ENCODE measurements at places on chromosomes 5 and 9. TPM values are rescaled to one million over a fixed set of nuclear protein-coding genes. Genes with fewer than 3 reads are reported as not detected.

GRCh38 chr5:43020399-43020746 is 19.7 kb downstream of the ANXA2R start:
- H3K4me1 ChIP-seq: peaks cover 31% of the 10 kb centered on the region
- no peaks in the 10 kb centered on the region for H3K36me3 ChIP-seq
- H3K4me3 ChIP-seq: peak overlapping the region; percentile 65
- no peak for DNase-seq
- H3K27me3 ChIP-seq: no peaks in the 10 kb centered on the region

The ANKRD34B gene
- total RNA-seq: 0.10 TPM

DNA sequence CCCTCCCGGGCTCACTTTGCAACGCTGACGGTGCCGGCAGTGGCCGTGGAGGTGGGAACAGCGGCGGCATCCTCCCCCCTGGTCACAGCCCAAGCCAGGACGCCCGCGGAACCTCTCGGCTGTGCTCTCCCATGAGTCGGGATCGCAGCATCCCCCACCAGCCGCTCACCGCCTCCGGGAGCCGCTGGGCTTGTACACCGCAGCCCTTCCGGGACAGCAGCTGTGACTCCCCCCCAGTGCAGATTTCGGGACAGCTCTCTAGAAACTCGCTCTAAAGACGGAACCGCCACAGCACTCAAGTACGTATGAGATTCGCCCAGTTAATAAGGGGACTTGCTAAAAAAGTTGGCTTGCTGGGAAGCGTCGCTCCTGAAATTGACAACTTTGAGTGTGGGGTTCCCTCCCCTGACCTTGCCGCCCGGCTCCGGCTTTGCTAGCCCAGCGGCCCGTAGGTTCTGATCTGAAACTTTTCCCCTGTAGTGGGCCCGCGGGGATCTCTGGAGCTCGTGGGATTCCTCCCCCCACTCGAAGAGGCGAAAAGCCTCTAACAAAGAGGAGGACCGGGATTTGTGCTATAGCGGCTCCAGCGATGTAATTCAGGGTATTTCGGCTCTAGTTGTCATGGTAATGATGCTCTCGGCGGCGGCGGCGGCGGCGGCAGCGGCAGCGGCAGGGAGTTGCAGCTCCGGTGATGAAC is 572 bp downstream of the NR4A3 start:
- DNase-seq: no peak
- H3K4me1 ChIP-seq: no peaks in the 10 kb centered on the region
- no peaks in the 10 kb centered on the region for H3K27me3 ChIP-seq
- no peaks in the 10 kb centered on the region for H3K36me3 ChIP-seq
- peak overlapping the region; percentile 56 for H3K4me3 ChIP-seq

GRCh38 chr5:1873243-1873959 is 9.3 kb downstream of the IRX4 start:
- no peak overlapping the region for H3K4me3 ChIP-seq
- DNase-seq: no peak
- H3K27me3 ChIP-seq: peaks cover 2% of the 10 kb centered on the region

- H3K4me3 ChIP-seq: no peak overlapping the region
- DNase-seq: no peak
- no peaks in the 10 kb centered on the region for H3K27me3 ChIP-seq
- no peaks in the 10 kb centered on the region for H3K36me3 ChIP-seq
- H3K27ac ChIP-seq: no peak overlapping the region
These were observed 193.6 kb upstream of the SMC2 start for GRCh38 chr9:103900466-103900865.

The FAM151B gene
- 2.8 TPM for total RNA-seq

GRCh38 chr9:89549031-89549644 is 51.2 kb upstream of the SEMA4D start:
- H3K4me1 ChIP-seq: no peaks in the 10 kb centered on the region
- H3K27me3 ChIP-seq: no peaks in the 10 kb centered on the region
- H3K27ac ChIP-seq: no peak overlapping the region
- H3K4me3 ChIP-seq: no peak overlapping the region
- H3K36me3 ChIP-seq: no peaks in the 10 kb centered on the region
- peak; percentile 28 for DNase-seq

The SETX gene
- 28.1 TPM for total RNA-seq

DNA sequence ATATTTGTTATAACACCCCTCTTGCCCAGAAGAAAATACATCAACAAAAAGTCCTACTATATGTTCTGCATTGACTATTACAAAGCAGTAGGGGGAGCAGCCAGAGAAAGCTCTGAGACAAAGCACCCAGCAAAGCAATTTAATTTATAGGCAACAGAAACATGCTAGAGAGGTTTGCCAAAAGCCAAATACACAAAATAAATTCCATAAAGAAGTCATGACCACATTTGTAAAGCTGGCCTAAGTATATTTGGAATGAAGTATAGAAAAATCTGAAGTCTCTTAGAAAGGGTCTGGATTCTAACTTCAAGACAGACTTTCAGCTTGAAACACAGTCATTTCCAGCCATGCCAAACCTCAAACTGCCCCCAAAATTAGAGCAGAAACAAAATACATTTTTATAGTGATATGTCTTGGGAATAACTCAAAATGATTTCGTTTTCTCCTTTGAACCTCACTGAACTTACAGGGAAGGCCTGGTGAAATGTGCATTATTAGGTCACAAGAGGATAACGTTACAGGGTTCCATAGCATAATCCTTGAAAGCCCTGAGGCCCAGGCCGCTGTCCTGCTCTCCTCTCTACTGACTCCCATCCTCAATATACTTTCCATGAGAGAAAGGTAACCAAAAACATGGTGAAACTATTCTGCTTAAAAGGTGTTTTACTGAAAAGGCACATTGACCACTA is 451.8 kb downstream of the RAB3C start:
- no peak overlapping the region for H3K27ac ChIP-seq
- peaks cover 11% of the 10 kb centered on the region for H3K27me3 ChIP-seq
- H3K36me3 ChIP-seq: no peaks in the 10 kb centered on the region
- DNase-seq: no peak

GRCh38 chr5:14445013-14445412 is 136.6 kb upstream of the OTULINL start:
- H3K27me3 ChIP-seq: no peaks in the 10 kb centered on the region
- no peak overlapping the region for H3K27ac ChIP-seq
- peaks cover 26% of the 10 kb centered on the region for H3K4me1 ChIP-seq
- DNase-seq: no peak

DNA sequence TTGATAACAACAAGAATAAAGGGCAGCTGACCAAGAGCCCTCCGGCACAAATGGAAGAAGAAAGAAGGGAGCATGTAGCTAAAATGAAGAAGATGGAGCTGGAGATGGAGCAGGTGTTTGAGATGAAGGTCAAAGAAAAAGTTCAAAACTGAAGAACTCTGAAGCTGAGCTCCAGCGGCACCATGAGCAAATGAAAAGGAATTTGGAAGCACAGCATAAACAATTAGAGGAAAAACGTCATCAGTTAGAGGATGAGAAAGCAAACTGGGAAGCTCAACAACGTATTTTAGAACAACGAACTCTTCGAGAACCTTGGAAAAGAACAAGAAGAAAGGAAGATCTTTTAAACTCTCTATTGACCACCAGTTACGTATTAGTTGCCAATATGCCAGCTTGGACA is 100.9 kb downstream of the GABBR2 start:
- no peak overlapping the region for H3K4me3 ChIP-seq
- no peaks in the 10 kb centered on the region for H3K4me1 ChIP-seq
- no peaks in the 10 kb centered on the region for H3K27me3 ChIP-seq
- no peak overlapping the region for H3K27ac ChIP-seq

DNA sequence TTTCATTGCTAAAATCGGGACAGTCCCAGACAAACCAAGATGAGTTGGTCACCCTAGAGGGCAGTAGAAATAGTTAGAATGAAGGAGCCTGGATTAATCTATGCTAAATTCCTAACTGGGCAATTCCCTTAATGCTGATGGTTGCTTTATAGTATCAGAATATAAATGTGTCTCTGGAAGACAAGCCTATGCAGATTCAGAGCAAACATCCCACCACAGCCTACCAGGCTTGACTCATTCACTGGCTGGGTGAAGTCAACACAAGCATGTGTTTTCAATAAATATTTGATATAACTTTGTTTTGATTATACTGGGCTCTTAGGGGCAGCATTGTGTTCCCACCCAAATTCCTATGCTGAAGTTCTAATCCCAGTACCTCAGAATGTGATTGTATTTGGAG is 79.3 kb downstream of the RMI1 start:
- H3K4me3 ChIP-seq: no peak overlapping the region
- no peaks in the 10 kb centered on the region for H3K4me1 ChIP-seq
- peaks cover 2% of the 10 kb centered on the region for H3K27me3 ChIP-seq
- no peak for DNase-seq

DNA sequence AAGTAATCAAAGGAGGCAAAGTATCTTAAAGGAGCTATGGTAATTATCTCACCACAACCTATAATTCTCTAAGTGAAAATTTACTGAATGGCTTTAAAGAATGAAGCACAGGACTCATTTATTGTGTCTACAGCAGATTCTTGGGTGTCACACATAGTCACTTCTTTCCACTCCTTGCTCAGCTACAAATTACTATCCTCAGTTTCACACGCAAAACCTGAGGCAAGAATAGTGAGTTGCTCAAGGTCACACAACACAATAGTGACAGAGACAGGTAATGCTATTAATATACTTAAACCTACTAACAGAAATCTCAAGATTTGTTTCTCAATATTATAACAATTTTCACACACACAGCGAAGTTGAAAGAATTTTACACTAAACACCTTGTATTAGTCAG is 120.9 kb upstream of the STK32A start:
- H3K27me3 ChIP-seq: no peaks in the 10 kb centered on the region
- no peaks in the 10 kb centered on the region for H3K4me1 ChIP-seq
- H3K27ac ChIP-seq: no peak overlapping the region
- no peak for DNase-seq

- DNase-seq: no peak
- no peaks in the 10 kb centered on the region for H3K27me3 ChIP-seq
- H3K27ac ChIP-seq: no peak overlapping the region
- H3K36me3 ChIP-seq: no peaks in the 10 kb centered on the region
These were observed 4.1 kb downstream of the FAM78A start for GRCh38 chr9:131272212-131272611.

DNA sequence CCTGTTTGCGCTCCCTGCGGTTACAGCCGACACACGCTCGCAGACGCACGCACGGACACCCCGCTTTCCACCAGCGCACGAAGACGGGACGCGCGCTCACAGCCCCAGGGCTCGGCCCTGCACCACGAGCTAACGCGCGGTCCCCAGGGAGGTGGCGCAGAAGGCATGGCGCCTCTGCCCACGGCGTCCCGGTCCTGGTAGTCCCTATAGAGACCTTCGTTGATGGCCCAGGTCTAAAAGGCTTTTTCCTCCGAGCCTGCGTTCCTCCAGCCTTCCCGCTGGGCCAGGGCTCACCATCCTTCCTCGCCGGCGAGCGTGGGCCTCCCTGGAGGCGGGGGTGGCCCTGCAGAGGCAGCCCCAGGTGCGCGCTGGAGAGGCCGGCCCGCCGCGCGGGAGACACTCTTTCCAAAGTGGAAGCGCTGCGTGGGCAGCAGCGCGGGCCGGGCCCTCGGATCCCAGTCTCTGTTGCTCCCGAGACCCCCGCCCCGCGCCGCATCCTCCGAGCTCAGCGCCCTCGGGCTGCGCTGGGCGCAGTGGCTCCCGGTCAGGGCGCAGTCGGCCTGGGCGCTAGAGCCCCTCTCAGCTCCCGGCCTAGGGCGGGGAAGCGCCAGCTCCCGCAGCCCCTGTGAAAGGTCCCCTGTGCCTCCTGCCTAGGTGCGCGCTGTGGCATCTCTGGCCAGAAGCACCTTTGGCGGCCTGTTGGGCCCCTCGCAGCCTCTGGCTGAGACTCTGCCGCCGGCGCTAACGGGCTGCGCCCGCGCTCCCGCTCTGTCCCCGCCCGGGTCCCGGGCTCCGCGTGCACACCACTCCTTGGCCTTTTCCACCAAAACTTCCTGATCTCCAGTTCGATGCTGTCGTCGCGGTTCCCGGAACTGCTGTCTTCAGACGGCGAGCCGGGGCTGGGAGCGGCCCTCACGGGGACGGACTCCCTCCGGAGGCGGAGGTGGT is 31.9 kb upstream of the FANCC start:
- DNase-seq: no peak
- no peaks in the 10 kb centered on the region for H3K27me3 ChIP-seq
- peak overlapping the region; percentile 36 for H3K4me3 ChIP-seq
- H3K27ac ChIP-seq: no peak overlapping the region

GRCh38 chr9:110671849-110672248 is 3.3 kb downstream of the MUSK start:
- H3K4me1 ChIP-seq: no peaks in the 10 kb centered on the region
- no peak overlapping the region for H3K27ac ChIP-seq
- H3K27me3 ChIP-seq: no peaks in the 10 kb centered on the region
- no peak overlapping the region for H3K4me3 ChIP-seq
- DNase-seq: no peak

DNA sequence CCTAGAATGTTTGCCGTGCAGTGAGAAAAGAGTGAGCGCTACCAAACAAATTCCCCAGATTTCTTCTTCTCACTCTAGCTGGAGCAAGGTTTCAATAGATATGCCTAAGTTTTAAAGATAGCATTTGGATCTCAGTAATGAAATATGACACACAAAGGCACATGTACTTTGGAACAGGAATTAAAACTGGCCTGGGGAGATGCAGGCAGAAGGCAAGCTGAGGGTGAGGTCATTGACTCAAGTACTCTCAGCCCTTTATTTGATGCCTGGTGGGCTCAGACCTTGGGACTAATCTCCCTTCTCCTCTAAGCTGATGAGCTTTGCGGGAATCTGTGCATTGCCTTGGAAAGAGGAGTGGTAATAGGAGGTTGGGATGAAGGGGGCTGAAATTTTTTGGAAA is 323.3 kb upstream of the SLC30A5 start:
- no peak overlapping the region for H3K27ac ChIP-seq
- H3K4me1 ChIP-seq: no peaks in the 10 kb centered on the region
- H3K36me3 ChIP-seq: no peaks in the 10 kb centered on the region
- H3K4me3 ChIP-seq: no peak overlapping the region
- no peaks in the 10 kb centered on the region for H3K27me3 ChIP-seq

DNA sequence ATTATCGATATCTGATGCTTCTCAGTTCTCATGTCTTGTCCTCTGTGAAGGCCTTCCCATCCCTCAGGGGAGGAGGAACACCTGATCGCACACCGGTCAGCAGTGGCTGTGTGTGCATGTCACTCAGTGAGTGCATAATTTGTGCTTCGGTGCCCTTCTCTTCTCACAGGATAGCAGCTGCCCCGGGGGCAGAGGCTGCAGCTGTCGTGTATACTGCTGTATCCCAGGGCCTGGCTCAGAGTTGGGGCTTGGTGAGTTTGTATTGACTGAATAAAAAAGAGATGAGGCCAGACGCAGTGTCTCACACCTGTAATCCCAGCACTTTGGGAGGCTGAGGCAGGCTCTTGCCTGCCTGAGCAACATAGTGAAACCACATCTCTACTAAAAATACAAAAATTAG is 49.7 kb upstream of the NCS1 start:
- no peaks in the 10 kb centered on the region for H3K36me3 ChIP-seq
- no peak for DNase-seq
- no peak overlapping the region for H3K27ac ChIP-seq
- H3K4me1 ChIP-seq: no peaks in the 10 kb centered on the region
- no peaks in the 10 kb centered on the region for H3K27me3 ChIP-seq
- no peak overlapping the region for H3K4me3 ChIP-seq

The BARHL1 gene
- not detected for total RNA-seq

- H3K36me3 ChIP-seq: no peaks in the 10 kb centered on the region
- no peaks in the 10 kb centered on the region for H3K27me3 ChIP-seq
- no peaks in the 10 kb centered on the region for H3K4me1 ChIP-seq
- H3K27ac ChIP-seq: no peak overlapping the region
- no peak overlapping the region for H3K4me3 ChIP-seq
These were observed 111.3 kb downstream of the EGFLAM start for GRCh38 chr5:38369692-38370091.

The PKD2L2 gene
- total RNA-seq: not detected

GRCh38 chr5:73865315-73865714 is 239.3 kb downstream of the ARHGEF28 start:
- no peak overlapping the region for H3K27ac ChIP-seq
- no peak for DNase-seq
- peaks cover 3% of the 10 kb centered on the region for H3K36me3 ChIP-seq

Measured in Panc1 (cell line).